ENCODE measurements at places on chromosomes 5 and 9.

DNA sequence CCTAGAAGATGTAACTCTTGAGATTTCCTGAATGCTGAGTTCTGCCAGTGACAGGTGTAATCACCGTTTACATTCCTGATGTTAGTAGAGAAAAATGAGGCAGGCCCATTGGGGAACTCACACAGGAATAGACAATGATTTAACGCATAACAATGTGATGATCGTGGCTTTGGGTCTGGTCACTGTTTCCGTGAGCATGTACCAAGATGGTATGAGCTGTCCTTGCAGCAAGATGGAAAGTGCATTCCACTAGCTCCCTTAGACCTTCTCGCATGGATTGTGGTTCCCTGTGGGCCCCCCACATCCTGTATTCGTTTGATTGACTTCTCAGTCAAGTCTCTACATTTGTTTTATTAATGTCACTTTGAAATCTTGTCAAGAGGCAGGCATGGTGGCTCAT is 124.0 kb upstream of the DAP start:
- DNase-seq: peak; percentile 70

DNA sequence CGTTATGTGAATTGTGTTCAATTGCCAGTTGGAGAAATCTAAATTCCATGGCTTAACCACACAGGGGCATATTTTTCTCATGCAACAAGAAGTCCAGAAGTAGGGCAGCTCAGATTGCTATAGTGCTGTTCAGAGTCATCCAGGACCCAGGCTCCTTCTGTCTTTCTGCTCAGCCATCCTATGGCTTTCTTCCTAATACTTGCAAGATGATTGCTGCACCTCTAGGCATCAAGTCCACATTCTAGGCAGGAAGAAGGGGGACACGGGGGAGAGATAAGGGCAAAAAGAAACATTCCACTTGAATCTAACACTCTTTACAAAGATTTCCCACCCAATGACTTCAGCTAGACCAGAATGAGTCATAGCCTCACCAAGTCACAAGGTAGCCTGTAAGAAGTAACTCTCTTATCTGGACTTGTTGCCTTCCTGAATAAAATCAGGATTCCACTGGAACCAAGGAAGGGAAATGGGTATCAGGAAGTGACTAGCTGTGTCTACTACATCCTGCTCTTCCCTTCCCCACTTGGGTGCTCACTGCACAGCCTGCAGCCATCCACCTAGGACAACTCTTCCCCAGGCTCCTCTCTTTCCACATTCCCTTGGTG is 5.3 kb downstream of the ERAP2 start:
- DNase-seq: no peak

DNA sequence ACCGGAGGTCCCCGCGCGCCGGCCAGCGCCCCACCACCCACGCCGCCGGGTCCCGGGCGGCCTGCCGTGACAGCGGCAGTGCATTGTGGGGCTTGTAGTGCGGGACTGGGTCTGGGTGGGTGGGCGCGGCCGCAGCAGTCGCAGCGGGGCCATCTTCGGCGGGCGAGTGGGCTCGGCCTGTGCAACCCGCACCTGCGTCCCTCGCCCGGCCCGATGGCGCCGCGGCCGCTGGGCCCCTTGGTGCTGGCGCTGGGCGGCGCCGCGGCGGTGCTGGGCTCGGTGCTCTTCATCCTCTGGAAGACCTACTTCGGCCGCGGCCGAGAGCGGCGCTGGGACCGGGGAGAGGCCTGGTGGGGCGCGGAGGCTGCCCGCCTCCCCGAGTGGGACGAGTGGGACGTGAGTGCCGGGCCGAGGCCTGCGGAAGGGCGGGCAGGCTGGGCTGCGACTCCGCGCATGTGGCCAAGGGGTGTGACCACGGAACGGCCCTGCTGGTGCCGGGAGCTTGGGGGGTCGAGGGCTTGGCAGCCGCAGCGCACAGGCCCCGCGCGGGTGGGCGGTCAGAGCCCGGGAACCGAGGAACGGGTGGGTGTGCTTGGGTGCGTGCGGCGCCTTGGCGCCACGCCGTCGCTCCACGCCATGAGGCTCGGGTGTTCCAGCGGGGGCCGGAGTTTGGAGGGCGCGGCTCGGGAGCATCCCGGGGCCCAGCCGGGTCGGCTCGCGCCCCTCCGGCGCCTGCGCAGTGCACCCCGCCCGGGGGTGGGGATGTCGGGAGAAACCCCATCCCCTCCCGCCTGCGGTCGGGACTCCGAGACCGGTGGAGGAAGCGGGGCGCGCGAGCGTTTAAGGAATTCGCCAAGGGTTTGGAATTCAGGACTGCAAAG is at the start of gene ARL10:
TSS of gene ARL10 (plus strand) at position 137 of the 881 bp plus-strand sequence. CDS start at position 214, 77 bp downstream.
- peak; percentile 66 for DNase-seq

DNA sequence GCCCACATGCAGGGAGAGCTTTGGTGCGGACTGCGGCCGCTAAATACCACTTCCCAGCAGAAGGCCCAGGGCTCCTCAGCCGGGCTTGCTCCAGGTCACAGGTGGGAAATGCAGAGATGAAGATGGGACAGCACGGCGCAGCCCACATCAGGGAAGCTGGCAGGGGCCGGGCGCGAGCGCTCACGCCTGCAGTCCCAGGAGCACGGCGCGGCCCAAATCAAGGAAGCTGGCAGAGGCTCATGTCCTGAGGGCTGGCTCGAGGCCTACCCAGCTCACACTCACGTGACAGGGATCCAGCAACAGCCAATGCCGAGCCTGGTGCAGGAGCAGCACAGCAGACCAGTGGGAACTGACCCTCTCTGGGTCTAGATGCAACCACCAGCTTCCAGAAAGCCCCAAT is 16.3 kb downstream of the LPCAT1 start:
- DNase-seq: no peak

DNA sequence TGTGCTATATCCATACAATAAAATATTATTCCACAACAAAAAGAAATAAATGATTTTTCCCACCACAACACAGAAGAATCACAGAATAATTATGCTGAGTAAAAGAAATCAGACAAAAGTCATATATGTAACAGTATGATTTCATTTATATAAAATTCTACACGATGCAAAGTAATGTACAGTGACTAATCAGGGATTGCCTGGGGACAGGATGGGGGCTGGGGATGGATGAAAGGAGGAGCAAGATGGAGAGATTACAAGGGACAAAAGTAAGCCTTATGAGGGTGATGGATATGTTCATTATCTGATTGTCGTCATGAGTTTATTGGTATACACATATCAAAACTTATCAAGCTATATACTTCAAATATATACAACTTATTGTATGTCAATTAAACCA is 154.0 kb downstream of the FBN2 start:
- DNase-seq: no peak

- DNase-seq: no peak
These were observed 4.5 kb downstream of the DAP start for GRCh38 chr5:10756549-10756948.

- no peak for DNase-seq
These were observed 432.8 kb upstream of the PTPRD start for GRCh38 chr9:11045589-11045988.

- DNase-seq: no peak
These were observed 52.2 kb downstream of the GKAP1 start for GRCh38 chr9:83765376-83765775.

GRCh38 chr5:14547666-14548065 is 33.9 kb upstream of the OTULINL start:
- DNase-seq: no peak

GRCh38 chr5:91212714-91213092 is 170.4 kb downstream of the ARRDC3 start:
- peak; percentile 71 for DNase-seq

DNA sequence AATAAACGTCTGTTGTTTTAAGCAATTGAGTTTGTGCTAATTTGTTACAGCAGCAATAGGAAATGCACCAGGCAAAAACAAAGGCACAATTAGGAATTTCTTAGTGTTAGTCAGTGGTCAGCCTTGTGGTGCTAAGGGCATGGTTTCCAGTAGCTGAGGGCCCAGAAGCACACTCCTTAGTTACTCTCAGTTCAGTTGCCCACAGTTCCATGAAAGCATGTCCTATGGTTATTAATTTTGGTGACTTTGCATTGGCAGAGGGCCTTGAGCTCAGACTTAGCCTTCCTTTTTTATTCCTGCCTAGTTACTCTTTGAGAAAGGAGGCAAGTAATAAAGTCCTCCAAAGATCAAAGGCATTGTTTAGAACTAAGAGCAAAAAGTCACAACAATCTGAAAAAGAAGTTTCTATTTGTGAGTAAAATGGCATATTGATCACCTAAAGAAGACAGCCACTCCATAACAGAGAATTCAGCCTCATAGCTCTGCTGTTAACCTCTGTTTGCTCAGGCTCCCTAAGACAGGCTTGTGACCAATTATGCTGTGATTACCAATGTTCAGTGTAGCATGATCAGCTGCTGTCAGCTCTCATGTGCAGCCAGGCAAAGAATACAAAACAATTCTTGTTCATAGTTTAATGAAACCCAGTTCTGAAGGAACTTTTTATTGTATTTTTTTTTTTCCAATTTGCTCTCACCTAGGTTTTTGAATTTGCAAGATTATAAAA is 57.0 kb upstream of the MROH2B start:
- DNase-seq: no peak

- no peak for DNase-seq
These were observed 58.6 kb downstream of the DIAPH1 start for GRCh38 chr5:141560151-141560550.

GRCh38 chr9:137634016-137634415 is 15.2 kb downstream of the EHMT1 start:
- no peak for DNase-seq

DNA sequence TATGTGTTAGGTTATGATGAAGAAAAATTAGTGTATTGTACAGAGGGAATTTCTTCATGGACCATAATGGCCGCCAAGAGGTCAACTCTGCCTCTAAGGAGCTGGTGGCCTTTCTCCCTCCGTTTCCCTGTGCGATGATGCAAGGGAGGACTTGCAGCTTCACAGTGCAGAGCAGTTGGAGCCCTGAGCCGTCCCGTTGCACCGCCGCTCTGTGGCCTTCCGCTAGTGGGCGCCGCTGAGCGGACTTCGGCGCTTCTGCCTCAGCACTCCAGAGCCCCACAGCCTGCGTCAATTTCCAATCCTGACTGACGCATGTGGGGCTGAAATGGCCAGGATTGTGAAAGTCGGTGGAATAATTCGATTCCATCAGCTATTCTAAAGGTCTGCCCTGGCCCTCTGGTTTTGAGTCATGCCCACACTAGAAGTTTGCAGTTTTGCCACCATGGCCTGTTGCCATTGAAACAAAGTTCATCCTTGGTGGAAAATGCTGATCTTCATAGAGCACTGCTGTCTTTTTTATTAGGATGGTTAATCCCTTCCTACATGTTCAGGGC is 22.7 kb upstream of the LECT2 start:
- DNase-seq: peak; percentile 94

DNA sequence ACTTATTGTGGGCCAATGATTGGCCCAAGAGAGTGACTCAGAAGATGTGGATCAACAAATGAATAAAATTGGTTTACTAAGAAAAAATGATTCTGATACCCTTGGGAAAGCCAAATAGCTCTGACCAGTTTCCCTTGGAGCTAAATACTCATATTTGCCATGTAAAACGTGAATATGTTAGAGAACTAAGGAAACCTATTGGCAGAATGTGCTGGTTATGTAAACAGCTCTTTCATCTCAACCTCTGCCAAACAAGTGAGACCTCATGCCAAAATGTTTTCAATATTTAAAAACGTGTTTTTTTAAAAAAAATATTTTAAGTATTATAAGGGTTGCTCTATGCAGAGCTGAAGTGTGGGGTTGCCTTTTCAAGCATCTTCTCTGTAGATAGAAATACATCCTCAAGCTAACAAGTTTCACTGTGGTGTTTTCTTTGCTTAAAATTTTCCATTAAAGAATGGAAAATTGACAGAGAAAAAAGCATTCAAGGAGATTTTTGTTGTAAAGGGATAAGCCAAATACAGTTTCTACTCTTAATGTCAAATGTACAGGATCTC is 186.9 kb upstream of the TUT7 start:
- no peak for DNase-seq

- DNase-seq: no peak
These were observed 24.5 kb upstream of the LTC4S start for GRCh38 chr5:179769271-179769670.

DNA sequence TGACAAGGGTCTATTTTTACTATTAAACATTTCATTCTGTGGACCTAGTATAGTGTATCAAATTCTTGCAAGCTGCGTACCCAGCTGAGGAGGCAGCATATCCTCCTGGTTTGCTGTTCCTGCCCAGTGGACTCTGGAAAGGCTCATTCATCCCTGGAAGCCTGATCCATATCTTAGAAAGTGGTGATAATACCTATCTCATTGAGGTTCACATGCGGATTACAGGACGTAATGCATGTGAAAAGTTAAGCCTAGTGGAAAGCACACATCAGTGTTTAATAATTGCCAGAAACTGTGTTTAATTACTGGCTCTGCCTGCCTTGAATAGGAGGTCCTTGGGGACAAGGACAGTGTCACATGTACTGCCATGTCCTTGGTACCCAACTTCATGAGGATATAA is 132.0 kb downstream of the FGF10 start:
- DNase-seq: no peak

DNA sequence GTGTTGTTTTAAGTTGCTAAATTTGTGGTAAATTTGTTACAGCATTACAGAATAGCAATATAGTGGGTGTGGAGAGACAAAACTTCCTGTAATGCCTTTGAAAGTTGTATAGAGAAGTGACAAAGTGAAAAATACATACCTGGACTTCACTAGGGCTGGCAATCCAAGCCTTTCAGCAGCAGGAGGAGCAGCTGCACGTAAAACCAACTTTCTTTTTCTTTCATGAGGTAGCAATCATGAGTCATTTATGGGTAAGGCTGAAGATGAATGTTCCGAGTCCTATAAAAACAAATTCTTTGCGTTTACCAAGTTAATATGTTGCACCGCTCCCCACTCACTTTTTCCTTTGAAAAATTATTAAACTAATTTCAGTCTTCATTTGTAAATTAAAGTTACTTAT is 1138.2 kb downstream of the TAF11L14 start:
- DNase-seq: no peak

GRCh38 chr5:176514244-176514950 is 22.8 kb downstream of the RNF44 start:
- DNase-seq: no peak

- no peak for DNase-seq
These were observed 8.9 kb upstream of the PCAT7 start for GRCh38 chr9:94545940-94546339.

- DNase-seq: no peak
These were observed 1471.7 kb upstream of the C9orf72 start for GRCh38 chr9:29044959-29045358.

GRCh38 chr9:86902586-86902985 is 44.7 kb downstream of the GAS1 start:
- no peak for DNase-seq

DNA sequence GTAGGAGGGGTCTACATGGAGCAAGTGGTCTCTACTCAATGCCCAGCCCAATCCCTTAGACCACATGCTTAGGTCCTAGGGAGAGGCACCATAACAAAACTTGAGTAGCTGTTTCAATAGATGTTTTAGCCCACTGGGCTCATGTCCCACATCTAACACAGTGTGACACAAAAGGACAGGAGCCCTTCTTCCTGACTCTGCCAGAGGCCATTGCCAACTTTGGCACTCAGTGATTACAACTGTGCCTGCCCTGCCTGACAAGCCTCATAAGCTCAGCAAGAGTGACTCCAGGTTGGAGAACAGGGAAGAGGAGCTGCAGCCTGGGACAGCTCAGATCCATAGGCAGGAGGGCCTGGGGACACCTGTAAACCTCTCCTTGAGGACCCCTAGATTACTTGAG is 230.8 kb downstream of the ENC1 start:
- no peak for DNase-seq

- no peak for DNase-seq
These were observed 273.2 kb upstream of the PAPPA start for GRCh38 chr9:115880221-115880885.

Data from islet precursor cell (in vitro differentiated cells).